ENCODE measurements at places on chromosomes 1 and 21. TPM values are rescaled to one million over a fixed set of nuclear protein-coding genes. Genes with fewer than 3 reads are reported as not detected.
A peak's percentile ranks its signal among the peaks of the same experiment; 100 is the strongest.

- DNase-seq: no peak
Measured at GRCh38 chr1:8047686-8048445, 21.8 kb upstream of the ERRFI1 start.

DNA sequence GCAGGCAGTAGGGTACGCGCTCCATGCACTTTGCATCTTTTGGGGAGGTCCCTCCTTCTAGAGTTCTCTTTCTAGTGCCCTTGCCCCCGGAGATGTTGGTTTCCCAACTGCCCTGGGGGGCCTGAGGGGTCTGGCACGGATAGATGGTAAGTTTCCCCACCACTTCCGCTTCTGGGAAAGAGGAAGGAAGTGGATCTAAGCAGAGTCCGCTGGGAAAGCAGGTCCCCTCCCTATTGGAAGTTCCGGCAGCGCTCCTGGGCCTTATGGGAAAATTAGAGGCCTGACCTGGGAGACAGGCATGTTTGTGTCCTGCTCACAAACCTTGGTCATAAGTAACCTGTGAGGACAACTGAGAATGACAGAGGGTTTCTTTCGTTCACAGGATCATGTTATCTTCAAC, 274.4 kb downstream of the RPS6KC1 start:
- DNase-seq: no peak

DNA sequence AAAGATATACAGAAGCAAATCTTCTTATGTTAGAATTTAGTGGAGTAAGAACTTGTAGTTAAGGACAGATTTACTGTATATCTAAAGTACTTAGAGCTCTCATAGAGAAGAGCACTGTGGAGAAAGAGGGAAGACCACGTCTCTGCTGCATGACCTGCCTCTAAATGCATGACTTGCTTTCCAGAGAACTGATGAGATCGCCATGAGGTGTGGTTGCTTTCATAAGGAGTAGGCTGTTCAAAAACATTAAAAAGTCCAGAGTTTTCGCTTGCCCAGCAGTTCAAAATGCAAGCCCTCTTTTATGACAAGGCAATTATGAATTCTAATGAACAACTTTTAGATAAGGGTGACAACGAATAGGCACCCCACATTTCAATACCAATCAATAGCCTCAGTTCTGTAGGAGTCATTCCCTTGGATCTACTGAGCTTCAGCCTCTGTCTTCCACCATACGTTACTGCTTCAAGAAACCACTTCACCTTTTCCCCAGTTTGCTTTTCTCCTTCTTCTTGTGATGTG, 24.9 kb downstream of the SLC30A10 start:
- DNase-seq: no peak

DNA sequence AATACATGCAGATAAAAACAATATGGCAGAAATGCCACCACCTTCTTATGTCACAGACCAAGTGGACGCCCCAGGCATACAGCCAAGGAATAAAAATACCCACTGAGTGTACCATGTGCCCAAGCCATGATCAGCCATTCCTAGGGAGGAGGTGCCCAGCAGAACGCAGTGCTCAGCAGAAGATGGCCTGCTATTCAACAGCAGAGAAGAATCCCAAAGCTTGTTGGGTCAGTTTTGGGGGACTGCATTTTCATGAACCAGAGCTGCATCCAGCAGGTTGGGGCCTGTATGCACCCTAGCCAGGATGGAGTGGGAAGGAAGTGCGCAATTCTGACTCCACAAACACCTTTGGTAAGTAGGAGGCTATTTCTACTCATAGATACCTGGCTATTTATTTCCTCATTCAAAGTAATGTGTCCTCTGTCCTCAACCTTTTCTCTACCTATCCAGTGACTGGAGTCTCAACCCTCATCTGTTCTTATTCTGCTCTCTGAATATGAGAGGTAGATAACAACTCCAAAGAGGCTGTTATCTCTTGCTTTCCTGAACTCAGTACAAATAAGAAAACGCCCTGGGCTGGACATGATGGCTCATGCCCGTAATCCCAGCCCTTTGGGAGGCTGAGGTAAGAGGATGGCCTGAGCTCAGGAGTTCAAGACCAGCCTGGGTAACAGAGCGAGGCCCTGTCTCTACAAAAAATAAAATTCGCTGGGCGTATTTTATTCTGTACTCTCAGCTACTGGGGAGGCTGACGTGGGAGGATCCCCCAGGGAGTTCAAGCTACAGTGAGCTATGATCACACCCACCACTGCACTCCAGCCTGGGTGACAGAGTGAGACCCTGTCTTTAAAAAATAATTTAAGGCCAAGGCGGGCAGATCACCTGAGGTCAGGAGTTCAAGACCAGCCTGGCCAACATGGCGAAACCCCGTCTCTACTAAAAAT, 2.5 kb upstream of the PLEKHM2 start:
- DNase-seq: peak; percentile 27

The C1orf87 gene
- not detected for total RNA-seq

DNA sequence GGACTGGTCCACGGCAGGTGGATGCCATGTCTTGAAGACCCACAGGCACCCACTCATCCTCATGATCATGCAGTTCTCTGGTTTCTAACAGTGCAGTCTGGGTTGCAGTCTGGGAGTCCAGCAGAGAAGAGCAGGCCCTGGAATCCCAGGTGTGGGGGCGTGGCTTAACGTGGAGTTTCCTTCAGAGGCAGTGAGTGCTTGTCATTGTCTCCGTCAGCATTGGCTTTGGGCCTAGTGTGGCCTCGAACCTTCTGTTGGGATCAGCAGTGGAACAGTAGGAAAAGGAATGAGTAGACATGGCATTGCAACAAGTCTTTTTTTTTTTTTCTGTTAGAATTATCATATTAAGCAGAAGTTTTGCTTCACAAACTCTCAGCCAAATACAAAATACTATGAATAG, 12.8 kb downstream of the LGALS8 start:
- DNase-seq: no peak

- DNase-seq: no peak
Measured at GRCh38 chr1:89904219-89904980, 83.6 kb downstream of the LRRC8D start.

GRCh38 chr21:28342212-28342810, 650.4 kb downstream of the LTN1 start:
- DNase-seq: no peak

DNA sequence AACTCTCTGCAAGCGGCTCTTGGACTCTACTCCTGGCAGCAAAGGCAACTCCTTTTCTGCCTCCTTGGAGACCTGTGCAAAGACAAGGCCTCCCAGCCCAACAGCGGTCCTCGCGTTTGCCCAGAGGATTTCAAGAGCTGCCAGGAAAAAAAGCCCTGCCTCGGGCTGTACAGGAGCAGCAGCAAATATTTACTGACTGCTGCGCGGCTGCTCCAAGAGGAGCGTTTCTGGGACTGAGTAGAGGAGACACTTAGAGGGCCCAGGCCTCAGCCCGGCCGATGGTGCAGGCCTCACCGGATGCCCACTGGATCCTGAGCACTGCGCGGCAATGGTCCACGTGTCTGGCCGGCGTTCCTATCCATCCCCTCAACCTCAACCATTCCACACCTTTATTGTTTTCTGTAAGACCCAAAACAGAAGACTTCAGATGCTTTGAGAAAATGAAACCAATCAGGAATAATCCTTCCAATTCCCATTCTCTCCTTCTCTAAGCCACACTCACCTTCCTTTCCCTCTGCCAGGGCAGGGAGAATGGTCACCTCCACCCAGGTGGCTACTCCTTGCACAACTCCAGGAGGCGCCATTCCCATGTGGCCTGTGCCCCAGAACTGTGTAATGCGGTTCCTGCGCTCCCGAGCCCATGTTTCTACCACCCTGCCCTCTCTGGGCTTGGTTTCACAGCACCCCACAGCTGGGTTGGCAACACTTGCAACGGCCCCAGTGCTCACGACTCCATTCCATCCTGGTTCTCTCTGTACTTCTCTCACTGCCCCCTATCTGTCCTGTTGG, 215.8 kb downstream of the TRABD2B start:
- DNase-seq: no peak

The SHE gene
- not detected for total RNA-seq

The NR5A2 gene
- 5.4 TPM for total RNA-seq

GRCh38 chr1:235865565-235866204, 1.0 kb downstream of the LYST start:
- no peak for DNase-seq

Data from OCI-LY7 (cell line).